ENCODE measurements at places on chromosomes 16 and 17. TPM values are rescaled to one million over a fixed set of nuclear protein-coding genes. Genes with fewer than 3 reads are reported as not detected.

The OR4D1 gene
- 0.49 TPM for total RNA-seq

The NMT1 gene
- total RNA-seq = 53.8 TPM

The PNMT gene
- total RNA-seq = 1.1 TPM

The PRSS8 gene
- 0.43 TPM for total RNA-seq

The KIF2B gene
- not detected for total RNA-seq

The HAS3 gene
- 2.4 TPM for total RNA-seq

Measured in motor neuron (in vitro differentiated cells).